Glutamatergic neuron (in vitro differentiated cells): ENCODE measurements at places on chromosomes 6 and 20.
A peak's percentile ranks its signal among the peaks of the same experiment; 100 is the strongest.

GRCh38 chr6:50974319-50974718 lies 155.6 kb downstream of the TFAP2B start:
- DNase-seq, result no peak

GRCh38 chr6:140486450-140487361 lies 1112.3 kb upstream of the CITED2 start:
- DNase-seq, result no peak

DNA sequence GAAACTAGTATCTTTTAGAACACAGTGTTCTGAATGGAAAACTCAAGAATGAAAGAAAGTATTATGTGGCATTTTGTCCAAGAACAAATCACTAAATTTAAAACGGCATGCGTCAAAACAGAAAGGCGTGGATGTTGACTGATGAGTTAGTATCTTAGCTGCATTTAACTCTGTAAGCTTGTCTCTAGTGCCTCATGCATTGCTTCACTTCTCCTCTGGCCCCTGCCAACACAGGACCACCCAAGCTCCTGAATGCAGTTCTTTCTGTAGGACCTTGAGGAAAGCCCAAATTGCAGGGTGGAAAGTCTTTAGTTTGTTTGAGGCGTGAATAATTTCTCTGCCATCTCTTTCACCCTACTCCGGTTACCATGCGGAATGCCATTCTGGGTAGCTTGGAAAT lies 632.2 kb downstream of the COL12A1 start:
- DNase-seq, result no peak

GRCh38 chr6:116954938-116955337 lies 77.9 kb downstream of the RFX6 start:
- DNase-seq, result no peak

DNA sequence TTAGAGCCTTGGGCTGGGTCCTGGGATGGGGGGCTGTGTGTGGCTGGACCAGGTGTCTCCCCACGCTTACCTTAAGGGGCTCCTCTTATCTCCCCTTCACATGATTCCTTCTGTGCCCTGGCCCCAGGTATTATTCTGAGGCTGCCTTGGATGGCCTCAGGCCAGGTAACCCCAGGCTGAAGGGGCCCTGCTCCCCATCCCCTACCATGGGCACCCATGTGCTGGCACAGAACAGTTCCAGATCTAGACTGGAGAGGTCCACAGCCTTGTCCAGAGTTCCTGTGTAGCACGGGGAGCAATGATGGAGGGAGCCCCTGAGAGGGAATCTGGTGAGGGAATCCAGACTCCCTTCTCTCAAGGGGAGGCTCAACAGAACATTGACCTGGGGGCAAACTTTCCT lies 32.1 kb downstream of the MOCS1 start:
- DNase-seq, result no peak

GRCh38 chr6:12152023-12152970 lies 137.9 kb upstream of the EDN1 start:
- DNase-seq, result no peak

DNA sequence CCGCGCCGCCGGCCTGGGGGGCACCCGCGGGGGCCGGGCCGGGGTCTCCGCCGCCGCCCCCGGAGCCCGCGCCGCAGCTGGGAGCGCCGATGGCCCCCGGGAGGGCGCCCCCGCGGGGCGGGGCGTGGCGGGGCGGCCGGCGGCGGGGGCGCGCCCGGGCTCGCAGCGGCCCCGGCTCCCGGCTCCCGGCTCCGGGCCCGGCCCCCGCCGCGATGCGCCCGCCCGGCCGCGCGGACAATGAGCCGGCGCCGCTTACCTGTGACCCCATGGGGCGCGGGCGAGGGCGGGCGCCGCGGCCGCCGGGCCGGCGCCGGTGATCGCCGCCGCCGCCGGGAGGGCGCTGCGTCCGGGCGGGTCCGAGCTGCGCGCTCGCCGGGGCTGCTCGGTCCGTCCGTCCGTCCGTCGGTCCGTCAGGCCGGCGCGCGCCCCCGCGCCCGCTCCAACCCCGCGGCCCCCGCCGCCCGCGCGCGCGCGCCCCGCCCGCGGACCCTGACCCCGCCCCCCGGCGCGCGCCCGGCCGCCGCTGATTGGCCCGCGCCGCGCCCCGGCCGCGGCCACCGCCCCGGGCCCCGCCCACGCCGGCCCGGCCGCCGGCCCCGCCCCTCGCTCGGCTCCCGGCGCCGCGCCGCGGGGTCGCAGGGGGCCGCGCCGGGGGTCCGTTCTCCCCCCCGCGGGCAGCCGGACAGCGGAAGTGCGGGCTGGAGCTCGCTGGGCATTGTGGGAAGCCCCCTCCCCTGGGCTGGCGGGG lies at the start of gene ZBTB46:
Gene ZBTB46, minus strand, starts transcription at position 424 of the 748 bp plus-strand sequence. CDS start 40,507 bp downstream, outside the sequence.
- DNase-seq, result peak; percentile 77

GRCh38 chr6:148452876-148453275 lies 110.2 kb downstream of the SASH1 start:
- no peak for DNase-seq

DNA sequence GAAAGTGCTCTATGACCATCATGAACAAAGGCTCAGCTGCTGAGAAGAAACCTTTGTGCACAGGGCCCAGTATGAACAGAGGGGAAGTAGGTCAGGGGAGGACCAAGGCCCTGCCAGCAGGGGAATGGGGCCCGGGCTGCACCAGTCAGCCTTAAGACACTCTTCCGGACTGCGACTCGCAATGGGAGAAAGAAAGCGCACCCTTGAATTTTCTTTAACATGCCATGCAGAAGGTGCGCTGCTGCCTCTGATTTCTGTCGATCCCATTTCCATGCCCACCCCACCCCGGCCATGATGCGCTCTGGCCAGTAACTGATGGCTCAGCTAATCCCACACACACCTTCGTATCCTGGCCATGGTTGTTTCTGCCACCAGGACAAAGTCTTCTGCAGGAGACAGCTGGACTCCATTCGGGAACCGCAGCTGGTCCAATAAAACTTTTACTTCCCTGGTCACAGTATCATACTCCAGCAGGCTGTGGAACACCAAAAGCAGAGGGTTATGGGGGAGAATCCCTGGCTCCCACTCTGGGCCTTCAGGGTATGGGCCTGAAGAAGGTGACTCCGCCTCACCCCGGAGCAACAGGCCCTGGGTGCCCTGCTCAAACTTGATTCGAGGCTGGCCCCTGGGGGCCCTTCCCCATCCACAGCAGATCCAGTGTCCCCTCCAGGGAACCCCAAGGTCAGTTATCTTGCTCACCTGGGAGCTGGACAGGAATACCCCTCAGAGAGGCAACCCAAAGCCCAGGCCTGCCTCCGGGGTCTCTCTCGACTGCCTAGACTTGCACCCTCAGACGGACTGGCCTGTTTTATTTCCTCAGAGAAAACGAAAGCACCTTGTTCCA lies 20.3 kb downstream of the CST7 start:
- no peak for DNase-seq

GRCh38 chr20:24208652-24209051 lies 220.1 kb upstream of the GGTLC1 start:
- DNase-seq, result peak; percentile 50

GRCh38 chr6:54579011-54579410 lies 267.6 kb upstream of the FAM83B start:
- no peak for DNase-seq

- no peak for DNase-seq
These were observed 224.4 kb upstream of the FLRT3 start for GRCh38 chr20:14561741-14562221.

GRCh38 chr6:165721356-165721755 lies 58.3 kb upstream of the PDE10A start:
- no peak for DNase-seq

- no peak for DNase-seq
These were observed 588.8 kb upstream of the ADGRB3 start for GRCh38 chr6:68046302-68046701.

- no peak for DNase-seq
These were observed 107.7 kb upstream of the CDYL start for GRCh38 chr6:4668271-4669179.

- no peak for DNase-seq
These were observed 313.6 kb downstream of the ALDH8A1 start for GRCh38 chr6:134636186-134636799.

GRCh38 chr6:30272032-30272431 lies 54.7 kb upstream of the TRIM39 start:
- DNase-seq, result no peak

GRCh38 chr6:135935941-135936601 lies 84.6 kb downstream of the PDE7B start:
- DNase-seq, result no peak

GRCh38 chr20:53826597-53827291 lies 233.1 kb upstream of the ZNF217 start:
- no peak for DNase-seq

DNA sequence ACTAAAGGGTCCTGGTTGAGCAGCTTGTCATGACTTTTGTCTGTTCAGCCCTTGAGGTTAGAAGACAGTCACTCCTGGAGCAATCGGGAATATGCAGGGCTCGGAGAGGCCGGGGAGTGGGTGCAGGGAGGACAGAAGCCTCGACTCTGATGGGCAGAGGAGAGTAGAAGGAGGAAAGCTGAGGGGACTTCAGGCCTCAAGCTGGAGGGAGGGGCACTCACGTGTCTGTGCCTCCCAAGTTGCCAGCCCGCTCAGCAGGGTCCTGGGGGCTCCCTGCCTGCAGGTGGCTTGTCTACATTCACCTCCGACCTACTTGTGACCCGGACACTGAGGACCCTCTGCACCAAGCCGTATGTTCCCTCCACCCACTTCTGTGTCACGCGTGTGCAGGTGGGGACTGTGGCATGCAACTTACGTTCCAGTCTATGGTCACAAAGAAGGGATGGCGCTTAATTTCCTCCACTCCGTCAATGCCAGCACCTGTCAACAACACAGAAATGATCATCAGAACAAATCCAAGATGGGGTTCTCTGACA lies 86.8 kb upstream of the MPC1 start:
- peak; percentile 5 for DNase-seq

- DNase-seq, result no peak
These were observed 454.6 kb upstream of the EYS start for GRCh38 chr6:66161546-66162108.

GRCh38 chr6:15798533-15799255 lies 135.9 kb upstream of the DTNBP1 start:
- no peak for DNase-seq

GRCh38 chr6:168258795-168259194 lies 60.8 kb downstream of the DACT2 start:
- DNase-seq, result no peak

DNA sequence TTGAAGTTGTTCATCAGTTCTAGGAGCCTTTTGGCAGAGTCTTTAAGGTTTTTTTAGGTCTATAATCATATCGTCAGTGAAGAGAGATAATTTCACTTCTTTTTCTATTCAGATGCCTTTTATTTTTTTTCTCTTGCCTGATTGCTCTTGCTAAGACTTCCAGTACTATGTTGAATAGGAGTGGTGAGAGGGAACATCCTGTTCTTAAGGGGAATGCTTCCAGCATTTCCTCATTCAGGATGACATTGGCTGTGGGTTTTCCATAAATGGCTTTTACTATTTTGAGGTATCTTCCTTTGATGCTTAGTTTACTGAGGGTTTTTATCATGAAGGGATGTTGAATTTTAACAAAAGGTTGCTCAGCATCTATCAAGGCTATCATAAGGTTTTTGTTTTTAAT lies 109.5 kb downstream of the CLVS2 start:
- no peak for DNase-seq

DNA sequence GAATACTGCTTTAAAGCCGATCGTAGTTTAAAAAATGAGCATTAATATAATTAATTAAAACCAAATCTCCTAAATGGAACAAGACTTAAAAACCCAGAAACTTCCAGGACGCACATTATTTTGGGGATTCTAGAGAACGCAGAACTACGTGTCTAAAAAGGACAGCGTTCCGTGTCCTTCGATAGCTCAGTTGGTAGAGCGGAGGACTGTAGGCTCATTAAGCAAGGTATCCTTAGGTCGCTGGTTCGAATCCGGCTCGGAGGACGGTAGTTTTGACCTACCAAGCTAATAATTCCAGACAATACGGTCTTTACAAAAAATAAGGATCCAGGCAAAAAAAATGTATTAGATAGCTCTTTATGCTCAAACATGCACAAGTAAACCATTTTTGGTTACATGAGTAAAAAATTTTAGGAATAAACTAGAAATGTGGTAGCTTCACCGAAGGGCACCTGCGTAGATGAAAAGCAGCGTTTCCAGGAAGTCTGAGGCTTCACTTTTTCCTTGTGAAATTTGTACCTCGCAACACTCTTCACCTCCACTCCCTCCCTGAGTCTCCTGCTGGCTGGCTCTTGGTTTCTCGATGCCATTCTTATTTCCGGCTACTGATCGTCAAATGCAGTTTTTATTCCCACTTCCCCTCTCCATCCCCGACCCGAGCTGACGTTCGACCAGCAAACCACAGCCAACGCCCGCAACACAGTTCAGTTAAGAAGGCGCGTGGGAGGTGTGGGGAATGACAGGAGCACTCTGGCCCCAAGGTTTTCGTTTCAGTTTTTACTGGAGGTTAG lies 19.6 kb upstream of the ABT1 start:
- DNase-seq, result peak; percentile 50

DNA sequence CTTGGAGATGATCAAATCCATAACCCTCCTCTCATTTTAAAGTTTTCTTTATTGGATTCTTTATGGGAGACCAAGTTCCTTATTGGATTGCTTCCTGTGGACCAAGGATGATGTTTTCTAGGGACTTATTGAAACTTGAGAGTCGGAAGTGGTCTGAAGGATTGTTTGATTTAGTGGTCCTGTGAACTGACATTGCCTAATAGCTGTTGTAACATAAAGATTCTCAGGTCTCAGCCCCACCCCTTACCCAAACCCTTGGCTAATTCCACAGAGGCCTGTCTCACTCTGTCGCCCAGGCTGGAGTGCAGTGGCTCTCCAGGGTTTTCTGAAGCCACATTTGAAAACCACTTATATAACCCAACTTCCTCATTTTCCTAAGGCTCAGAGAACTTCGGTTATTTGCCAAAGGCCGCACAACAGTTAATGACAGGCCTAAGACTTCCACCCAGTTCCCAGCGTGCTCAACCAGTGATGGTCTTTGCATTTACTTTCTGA lies 77.0 kb downstream of the ATXN1 start:
- no peak for DNase-seq

DNA sequence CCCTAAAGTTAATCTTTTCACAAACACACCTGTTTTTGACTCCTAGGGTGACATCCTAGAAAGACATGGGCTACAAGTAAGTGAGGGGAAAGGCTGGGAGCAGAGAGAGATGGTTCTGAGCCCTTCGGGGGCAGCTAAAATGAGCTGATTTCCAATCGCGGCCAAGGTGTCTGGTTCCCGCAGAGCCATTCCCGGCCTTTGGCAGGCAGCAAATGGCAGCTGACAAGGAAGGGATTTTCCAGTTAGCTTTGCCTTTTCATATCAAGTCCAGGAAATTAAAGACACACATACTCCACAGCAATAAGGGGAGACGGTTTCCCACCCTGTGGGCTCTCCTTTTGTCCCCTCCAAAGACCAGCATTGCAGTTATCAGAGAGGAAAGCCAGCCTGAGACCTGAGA lies 228.5 kb downstream of the ZMYND8 start:
- DNase-seq, result peak; percentile 26

GRCh38 chr6:3312604-3313231 lies 54.0 kb downstream of the PSMG4 start:
- peak; percentile 78 for DNase-seq

GRCh38 chr20:46433051-46433450 lies 26.6 kb upstream of the ELMO2 start:
- no peak for DNase-seq
